ENCODE measurements at places on chromosomes 7 and 10. TPM values are rescaled to one million over a fixed set of nuclear protein-coding genes. Genes with fewer than 3 reads are reported as not detected.

DNA sequence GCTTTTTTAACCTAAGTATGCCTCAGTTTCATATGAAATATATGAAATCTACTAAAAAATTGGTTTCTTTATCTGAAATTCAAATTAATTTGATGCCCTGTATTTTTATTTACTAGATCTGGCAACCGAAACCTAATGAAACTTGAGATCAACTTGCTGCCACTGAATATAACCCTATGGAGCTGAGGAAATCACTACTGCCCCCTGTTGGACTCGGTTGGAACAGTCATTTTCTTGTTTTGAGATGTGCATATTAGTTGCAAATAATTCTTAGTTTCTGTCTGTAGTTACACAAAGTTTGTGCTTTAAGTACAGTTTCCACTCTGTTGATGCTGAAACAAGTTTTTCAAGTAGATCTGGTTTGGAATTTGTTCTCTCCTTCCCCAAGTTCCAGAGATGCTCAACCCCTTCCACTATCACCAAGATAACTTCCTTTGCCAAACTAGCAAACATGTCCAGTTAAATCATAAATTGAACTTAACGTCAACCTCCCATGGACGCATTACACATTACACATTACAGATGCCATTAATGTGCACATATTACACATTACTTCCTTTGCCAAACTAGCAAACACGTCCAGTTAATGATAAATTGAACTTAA is 22.2 kb upstream of the EXOC4 start:
- DNase-seq, result peak; percentile 82

GRCh38 chr7:150781961-150782360 is 18.2 kb downstream of the TMEM176B start:
- DNase-seq, result no peak

DNA sequence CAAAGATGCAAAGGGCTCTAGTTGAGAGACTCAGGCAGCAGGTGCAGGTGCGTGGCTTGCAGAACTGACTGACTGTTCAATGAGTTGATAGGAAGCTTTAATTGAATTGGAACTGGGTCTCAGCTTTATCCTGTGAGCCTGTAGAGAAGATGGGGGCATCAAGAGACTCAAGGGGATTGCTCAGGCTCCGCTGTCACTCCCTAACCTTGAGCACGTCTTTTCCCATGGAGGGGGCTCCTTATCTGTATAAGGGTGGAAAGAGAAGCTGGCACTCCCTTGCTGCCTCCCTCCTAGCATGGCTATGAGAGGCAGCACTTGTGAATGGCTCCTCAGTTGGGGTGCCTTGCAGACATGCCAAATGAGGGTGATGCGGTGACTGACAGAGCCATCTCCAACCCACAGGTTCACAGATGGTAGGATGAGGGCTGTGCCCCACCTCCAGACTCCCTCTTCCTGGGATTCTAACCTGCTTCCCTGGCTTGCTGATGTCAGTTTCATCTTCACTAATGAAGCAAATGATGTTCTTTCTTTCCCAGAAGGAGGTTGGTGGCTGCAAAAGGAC is 12.4 kb upstream of the PLEKHA1 start:
- DNase-seq, result no peak

DNA sequence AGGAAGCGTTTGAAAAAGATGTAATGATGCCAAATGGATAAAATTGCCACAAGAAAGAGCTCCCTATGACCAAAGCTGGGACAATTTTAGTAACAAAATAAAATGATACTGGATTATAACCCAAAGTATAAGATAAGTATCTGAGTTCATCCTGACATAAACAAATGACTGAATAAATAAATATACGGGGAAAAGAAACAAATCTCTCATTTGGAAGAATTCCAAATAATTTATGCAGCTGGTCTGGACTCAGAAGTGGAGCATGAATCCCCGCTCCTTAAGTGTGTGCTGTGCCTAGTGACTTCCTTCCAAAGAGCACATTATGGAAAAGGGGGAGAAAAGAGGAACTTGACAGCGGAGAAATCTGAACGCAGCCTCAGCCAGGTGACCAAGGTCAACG is 186.2 kb downstream of the RAMP3 start:
- no peak for DNase-seq

DNA sequence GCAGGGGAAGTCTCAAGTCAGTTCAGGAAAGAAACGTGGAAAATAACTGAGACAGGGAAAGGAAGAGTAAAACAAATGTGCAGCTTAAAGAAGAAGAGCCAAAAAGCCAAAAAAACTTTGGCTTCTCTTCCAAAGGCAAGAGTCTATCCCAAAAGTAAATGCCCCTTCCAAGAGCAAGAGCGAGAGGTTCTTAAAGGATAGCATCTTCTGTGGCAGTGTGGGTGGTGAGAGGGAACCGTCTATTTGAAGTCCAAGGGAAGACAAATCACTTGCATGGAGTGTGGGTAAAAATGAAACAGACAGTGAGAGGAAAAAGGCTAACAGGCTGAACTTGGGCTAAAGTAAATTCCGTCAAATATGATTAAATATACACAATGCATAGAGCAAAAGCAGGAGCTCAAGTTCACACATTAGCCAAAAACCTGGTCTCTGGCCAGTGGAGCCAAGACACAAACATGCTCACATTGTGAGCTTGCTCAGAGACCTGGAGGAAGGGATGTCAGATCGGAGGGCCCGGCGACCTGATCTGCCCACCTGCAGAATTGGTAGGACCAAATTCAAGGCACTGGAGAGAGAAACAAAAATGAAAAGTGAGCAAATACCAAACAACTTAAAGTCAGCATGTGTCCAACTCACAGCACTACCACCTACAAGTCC is 87.0 kb downstream of the PIK3CG start:
- DNase-seq, result no peak

DNA sequence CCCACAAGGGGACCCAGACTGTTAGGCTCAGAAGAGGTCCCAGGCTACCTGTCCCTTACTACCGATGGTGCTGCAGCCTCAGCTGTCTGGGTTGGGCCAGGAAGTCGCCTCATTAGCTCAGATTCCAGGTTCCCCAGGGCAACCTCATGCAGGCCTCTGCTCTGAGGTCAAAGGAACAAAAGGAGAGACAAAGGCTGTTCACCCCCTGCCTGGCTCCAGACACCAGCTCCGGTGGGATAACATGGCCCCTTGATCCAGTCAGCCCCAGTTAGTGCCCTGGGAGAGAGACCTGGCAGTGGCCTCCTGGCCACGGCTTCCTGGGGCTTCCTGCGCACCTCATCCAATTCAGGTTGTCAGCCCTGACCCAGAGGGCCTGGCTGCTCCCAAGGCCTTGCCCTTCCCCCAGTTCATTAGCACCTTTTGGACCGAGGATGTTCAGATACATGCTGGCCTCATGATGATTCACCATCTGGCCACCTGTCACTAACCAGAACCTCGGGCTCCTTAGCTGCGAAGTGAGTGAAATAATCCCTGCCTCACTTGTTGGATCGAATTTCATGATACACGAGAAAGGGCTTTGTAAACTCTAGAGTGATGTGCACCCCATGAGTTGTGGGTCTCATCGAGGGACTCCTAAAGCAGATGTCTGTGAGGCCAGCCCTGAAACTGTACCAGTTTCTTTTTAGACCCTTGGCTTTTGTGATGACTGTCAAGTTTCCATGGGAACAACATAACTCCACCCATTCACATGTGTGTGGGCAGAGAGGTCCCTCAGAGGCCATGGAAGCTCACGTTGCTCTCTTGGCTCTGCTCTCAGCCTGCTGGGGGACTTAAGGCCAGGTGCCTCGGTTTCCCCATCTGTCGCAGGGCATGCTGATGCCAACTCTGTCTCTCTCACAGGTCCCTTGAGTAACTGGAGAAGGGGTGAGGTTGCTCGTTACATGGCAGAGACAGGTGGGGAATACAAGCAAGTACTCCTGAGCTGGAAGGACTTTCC is 79.5 kb upstream of the PCBD1 start:
- no peak for DNase-seq

DNA sequence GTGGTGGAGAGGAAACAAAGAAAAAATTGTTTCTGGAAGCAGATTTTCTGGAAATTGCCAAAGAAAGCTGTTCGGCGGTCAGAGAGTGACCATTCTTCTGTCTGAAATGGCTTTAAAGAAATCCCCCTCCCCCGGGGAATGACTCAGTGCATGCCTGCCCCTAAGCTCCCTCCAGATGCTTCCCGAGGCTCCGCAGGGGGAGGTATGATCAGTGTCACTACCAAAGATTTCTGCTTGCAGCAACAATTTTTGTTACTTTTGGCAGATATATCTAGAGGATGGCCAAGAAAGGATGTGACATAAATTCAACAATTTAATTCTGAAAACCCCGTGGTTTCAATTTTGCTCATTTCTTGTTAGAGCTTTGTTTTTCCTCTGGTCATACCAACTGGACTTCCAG is 163.9 kb downstream of the JCAD start:
- no peak for DNase-seq

DNA sequence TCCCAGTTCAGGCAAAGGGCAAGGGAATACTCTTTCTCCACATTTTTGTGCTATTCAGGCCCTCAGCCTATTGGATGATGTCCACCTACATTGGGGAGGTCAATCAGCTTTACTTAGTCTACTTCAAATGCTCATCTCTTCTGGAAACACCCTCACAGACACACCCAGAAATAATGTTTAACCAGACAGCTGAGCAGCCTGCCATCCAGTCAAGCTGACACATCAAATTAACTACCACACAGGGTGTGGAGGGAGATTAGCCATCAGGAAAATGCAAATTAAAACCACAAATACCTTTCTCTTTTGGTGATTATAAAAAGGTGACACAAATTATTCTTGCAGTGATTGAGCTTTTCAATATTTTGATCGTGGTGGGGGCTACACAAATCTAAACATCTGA is 74.7 kb upstream of the FZD8 start:
- DNase-seq, result no peak

GRCh38 chr7:27510541-27510940 is 152.1 kb downstream of the HIBADH start:
- no peak for DNase-seq

DNA sequence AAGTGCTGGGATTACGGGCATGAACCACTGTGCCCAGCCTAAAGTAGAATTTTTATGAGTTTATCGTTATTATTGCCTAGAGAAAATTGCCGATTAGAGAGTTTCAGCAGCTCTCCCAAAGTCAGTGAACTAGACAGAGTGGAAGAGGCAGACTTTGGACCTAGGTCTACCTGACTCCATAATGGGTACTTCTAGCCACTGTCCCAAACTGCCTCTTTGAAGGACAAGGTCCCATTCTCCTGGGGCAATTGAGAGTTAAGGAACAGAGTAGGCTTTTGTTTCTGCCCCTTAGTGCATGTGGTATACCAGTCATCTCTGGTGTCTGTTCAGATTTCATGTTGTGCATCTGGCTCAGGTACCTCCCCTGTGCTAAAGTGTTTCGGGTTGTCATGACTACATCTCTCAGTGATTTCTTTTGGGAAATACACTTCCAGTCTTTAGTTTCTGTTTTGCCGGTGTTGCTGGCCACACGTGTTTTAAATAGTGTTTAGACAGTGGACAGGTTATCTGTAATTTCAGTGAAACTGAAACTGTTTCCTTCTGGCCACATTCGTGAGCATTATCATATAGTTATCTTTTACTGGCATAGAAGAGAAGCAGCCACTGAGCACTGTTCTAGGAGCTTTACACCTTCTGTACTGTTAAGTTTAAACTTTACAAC is 4.7 kb downstream of the TMEM236 start:
- peak; percentile 62 for DNase-seq

GRCh38 chr10:5622186-5622960 is 44.0 kb downstream of the ASB13 start:
- no peak for DNase-seq

- DNase-seq, result no peak
These were observed 64.0 kb downstream of the MAD1L1 start for GRCh38 chr7:2168615-2169311.

DNA sequence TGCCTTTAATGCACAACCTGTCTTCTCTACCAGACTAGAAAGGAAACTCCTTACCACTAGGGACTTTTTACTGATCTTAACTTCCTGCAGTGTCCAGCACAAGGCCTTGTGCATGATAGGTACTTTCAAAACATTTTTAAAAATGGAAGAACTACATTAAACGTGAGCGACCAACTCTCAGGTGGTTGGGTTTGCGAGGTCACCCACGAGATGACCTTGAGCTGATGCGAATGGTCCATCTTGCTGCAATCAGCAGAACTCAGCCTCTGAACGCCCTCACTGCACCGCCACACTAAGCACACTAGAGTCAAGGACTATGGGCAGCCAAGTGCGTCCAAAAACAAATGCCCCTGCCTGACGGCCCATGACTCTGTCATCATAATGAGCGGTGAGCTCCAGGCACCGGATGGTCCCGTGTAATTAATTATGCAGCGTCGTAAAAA is 34.9 kb upstream of the PTF1A start:
- DNase-seq, result no peak

DNA sequence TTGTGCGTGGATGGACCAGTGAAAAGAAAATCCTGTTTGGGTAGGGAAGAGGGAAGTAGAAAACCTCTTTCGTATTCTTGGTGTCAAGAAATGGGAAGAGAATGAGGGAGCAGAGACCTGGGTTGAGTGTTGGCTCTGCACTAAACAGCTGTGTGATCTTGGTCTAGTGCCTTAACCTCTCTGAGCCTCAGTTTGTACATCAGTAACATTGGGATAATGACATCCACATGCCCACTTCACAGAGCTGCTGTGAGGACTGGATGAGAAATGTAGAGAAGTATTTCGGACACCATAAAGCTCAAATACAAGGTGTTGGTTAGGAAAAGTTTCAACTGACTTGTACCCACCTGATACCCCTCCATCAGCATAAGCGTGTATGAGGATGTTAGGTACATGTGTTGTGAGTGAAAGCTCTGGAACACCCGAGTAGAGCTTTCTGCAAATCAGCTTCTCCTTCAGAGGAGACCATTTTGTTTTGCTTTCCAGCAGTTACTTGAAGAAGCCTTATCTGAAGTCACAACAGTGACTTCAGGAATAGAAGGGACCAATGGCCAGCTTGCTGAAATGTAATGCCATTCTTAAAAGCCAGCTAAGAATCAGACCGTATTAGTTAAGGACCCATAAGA is 11.2 kb downstream of the TRIM56 start:
- no peak for DNase-seq

- DNase-seq, result no peak
These were observed 1.4 kb downstream of the ANKMY2 start for GRCh38 chr7:16644157-16644556.

GRCh38 chr10:74855027-74855426 is 28.6 kb downstream of the KAT6B start:
- peak; percentile 60 for DNase-seq

GRCh38 chr7:75694638-75695399 is 43.9 kb downstream of the HIP1 start:
- no peak for DNase-seq

DNA sequence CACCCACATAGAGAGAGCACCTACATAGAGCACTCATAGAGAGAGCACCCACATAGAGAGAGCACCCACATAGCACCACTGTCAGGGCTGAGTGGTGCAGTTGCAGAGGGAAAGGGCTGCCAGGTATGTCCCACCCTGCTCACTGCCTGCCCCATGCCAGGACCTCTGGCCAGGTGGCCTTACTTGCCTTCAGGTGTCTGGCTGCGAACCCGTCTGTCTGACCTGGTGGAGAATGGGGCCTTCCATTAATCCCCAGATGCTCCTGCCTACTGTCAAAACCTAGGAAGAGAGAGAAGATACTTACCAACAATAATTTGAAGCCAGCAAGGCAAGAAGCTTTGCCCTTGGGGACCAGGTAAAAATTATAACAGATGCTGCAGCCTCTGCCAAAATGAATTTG is 51.1 kb downstream of the INSIG1 start:
- no peak for DNase-seq

GRCh38 chr10:114279901-114280644 is 41.0 kb downstream of the VWA2 start:
- no peak for DNase-seq

- no peak for DNase-seq
These were observed 92.6 kb downstream of the RGS10 start for GRCh38 chr10:119449760-119450461.

GRCh38 chr10:52967806-52968795 is 195.5 kb upstream of the MBL2 start:
- no peak for DNase-seq

AKR1E2 gene
- total RNA-seq, result 7.9 TPM

TAS2R4 gene
- 1.0 TPM for total RNA-seq

KCP gene
- 0.17 TPM for total RNA-seq

SKIDA1 gene
- 0.02 TPM for total RNA-seq

Measured in activated CD4-positive, alpha-beta T cell treated with anti-CD3 and anti-CD28 coated beads, Interleukin-2, amount 10 ng/mL, durations not matched to agents 24 days and 14 days (primary cell).